A549 treated with CORT108297 at 1 μM for 4 hours (cell line): ENCODE measurements at places on chromosomes 1 and 21. TPM values are rescaled to one million over a fixed set of nuclear protein-coding genes. Genes with fewer than 3 reads are reported as not detected.

Gene ADAMTSL4
- total RNA-seq = 3.0 to 5.6 TPM (median 4.6 TPM) in 5 replicates

Gene ATP1A4
- total RNA-seq = not detected in 5 replicates

Gene TNFAIP8L2
- total RNA-seq = not detected in 5 replicates

Gene AGT
- total RNA-seq = 0.06 to 0.17 TPM (median 0.09 TPM) in 4 of 5 replicates, not detected in the other
